Caco-2 (cell line): ENCODE measurements at places on chromosomes 6 and 20. TPM values are rescaled to one million over a fixed set of nuclear protein-coding genes. Genes with fewer than 3 reads are reported as not detected.

DNA sequence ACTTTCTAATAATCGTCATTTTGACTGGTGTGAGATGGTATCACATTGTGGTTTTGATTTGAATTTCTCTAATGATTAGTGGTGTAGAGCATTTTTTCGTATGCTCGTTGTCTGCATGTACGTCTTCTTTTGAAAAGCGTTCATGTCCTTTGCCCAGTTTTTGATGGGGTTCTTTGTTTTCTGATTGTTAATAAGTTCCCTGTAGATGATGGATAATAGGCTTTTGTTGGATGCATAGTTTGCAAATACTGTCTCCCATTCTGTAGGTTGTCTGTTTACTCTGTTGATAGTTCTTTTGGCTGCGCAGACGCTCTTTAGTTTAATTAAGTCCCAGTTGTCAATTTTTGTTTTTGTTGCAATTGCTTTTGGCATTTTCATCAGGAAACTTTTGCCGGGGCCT, 32.3 kb upstream of the XRN2 start:
- no peak overlapping the region for H3K4me3 ChIP-seq
- H3K27ac ChIP-seq: no peak overlapping the region
- no peaks in the 10 kb centered on the region for H3K36me3 ChIP-seq
- no peak for DNase-seq
- no peaks in the 10 kb centered on the region for H3K27me3 ChIP-seq

DNA sequence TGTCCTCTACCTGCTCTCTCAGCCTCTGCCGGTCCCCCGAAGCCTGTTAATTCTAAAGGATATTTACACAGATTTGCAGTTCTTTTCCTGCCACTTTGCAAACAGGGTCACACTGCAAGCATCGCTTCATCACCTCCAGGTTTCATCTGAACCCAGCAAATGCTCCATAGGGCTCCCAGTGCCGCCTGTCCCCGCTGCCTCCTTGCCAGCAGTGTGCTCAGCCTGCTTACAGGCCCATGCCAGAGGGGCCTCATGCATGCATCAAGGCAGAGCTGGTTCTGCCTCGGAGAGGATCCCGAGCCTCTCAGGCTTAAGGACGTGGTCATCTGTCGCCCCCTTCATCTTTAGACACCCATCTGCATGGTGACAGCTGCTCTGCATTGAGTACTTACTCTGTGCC, 10.5 kb downstream of the SIRPA start:
- H3K36me3 ChIP-seq: no peaks in the 10 kb centered on the region
- H3K27me3 ChIP-seq: no peaks in the 10 kb centered on the region

GRCh38 chr6:39059496-39060310, 11.1 kb downstream of the GLP1R start:
- H3K4me3 ChIP-seq: no peak overlapping the region
- peaks cover 43% of the 10 kb centered on the region for H3K4me1 ChIP-seq
- no peaks in the 10 kb centered on the region for H3K36me3 ChIP-seq
- no peak for DNase-seq

KCNK16 gene
- total RNA-seq: not detected in 2 replicates

DNA sequence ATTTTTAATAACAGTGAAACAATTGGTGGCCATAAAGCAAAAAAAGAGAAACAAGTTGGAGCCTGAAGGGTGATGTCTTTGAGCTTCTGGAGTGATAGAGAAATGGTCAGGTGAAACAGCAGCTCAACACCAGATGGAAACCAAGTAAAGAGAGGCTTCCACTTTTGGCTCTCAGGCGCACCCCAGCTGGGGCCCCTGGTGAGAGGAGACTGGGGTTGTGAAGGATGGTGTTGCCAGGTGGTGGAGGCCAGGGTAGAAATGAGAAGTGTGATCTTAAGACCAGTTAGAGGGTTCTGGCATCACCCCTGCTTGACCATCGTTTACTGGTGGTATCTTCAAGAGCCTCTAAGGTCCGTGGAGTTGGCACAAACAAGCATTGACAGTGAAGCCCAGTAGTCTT, 126.0 kb upstream of the AKIRIN2 start:
- DNase-seq: no peak
- no peaks in the 10 kb centered on the region for H3K27me3 ChIP-seq
- H3K36me3 ChIP-seq: no peaks in the 10 kb centered on the region

DNA sequence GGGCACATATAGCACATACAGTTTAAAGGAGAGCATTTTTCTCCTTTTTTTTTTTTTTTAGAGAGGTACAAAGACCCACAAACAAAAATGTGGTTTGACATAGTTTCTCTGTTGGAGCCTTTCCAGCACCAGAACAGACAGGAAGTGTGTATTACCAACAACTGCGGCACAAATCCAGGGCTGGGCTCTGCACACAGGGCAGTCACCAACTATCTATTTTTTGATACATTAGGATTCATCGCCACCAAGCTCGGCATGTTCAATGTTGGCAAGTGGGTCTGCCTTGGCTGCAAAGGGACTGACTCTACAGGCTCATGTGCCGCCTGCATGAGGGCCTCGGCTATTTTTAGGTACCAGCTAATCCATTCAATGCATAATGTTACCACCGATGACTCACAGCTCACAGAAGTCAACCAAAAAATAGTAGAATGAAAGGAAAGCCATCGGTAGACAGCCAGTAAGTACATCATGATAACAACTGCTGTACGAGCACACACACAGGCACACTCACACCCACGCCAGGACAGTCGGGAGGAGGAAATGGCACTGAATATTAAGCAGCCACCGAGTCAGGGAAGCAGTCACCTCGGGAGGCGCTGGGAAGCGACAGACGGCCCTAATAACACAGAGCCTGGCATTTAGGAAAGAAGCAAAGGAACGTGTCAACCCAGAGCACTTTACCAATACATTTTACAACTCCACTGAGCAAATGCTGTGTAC, 81.6 kb downstream of the GMPR start:
- H3K4me1 ChIP-seq: no peaks in the 10 kb centered on the region
- no peak overlapping the region for H3K4me3 ChIP-seq
- no peaks in the 10 kb centered on the region for H3K27me3 ChIP-seq
- DNase-seq: no peak
- no peak overlapping the region for H3K27ac ChIP-seq

SIM1 gene
- total RNA-seq: not detected in 2 replicates

GRCh38 chr6:42392833-42393232, 58.9 kb downstream of the TRERF1 start:
- peaks cover 10% of the 10 kb centered on the region for H3K4me1 ChIP-seq
- no peaks in the 10 kb centered on the region for H3K36me3 ChIP-seq
- no peaks in the 10 kb centered on the region for H3K27me3 ChIP-seq
- no peak overlapping the region for H3K27ac ChIP-seq
- H3K4me3 ChIP-seq: no peak overlapping the region

SPAG4 gene
- total RNA-seq: 5.4 and 6.1 TPM in 2 replicates

GLP1R gene
- not detected in 2 replicates for total RNA-seq

TRAPPC3L gene
- not detected in 2 replicates for total RNA-seq

HDGFL1 gene
- total RNA-seq: not detected in 2 replicates

DNA sequence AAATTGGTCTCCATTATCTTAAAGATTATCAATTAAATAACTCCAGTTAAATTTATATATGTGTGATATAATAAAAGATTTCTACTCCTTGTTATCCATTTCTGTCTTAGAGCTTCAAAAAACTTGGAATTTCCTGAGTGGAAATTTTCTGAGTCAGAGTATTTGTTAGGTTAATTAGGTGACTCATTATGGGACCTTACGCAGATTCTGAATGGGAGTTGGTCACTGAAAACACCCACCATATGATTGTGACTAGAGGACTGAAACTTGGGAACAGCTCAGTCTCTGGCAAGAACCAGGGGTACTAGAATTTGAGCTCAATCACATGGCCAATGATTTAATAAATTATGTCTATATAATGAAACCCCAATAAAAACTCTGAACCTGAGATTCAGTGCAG, 125.4 kb upstream of the HMGCLL1 start:
- no peaks in the 10 kb centered on the region for H3K36me3 ChIP-seq
- H3K4me1 ChIP-seq: no peaks in the 10 kb centered on the region

GRCh38 chr20:47438464-47439381, 63.0 kb upstream of the NCOA3 start:
- peak overlapping the region; percentile 91 for H3K27ac ChIP-seq
- no peaks in the 10 kb centered on the region for H3K36me3 ChIP-seq
- no peaks in the 10 kb centered on the region for H3K27me3 ChIP-seq
- H3K4me3 ChIP-seq: peak overlapping the region; percentile 2; the same call in 1 of the 2 replicates
- H3K4me1 ChIP-seq: peaks cover 54% of the 10 kb centered on the region

- no peak for DNase-seq
- H3K4me1 ChIP-seq: no peaks in the 10 kb centered on the region
- H3K27me3 ChIP-seq: no peaks in the 10 kb centered on the region
- H3K4me3 ChIP-seq: no peak overlapping the region
These were observed 42.7 kb downstream of the SASH1 start for GRCh38 chr6:148385379-148385778.

DNA sequence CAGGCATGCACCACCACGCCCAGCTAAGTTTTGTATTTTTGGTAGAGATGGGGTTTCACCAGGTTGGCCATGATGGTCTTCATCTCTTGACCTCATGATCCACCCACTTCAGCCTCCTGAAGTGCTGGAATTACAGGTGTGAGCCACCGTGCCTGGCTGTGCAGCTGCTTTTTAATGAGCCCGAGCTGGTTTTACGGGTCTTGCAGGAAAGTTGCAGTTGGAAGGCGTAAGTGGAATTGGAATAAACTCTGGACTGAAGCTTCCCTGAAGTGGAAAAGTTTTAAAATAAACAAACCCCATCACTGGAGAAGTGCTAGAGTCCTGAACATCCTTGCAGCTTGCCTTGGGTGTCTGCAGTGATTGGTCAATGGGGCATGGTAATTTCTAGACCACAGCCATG, 40.4 kb downstream of the KIF25 start:
- no peak overlapping the region for H3K4me3 ChIP-seq
- H3K4me1 ChIP-seq: peaks cover 8% of the 10 kb centered on the region; the same call in 1 of the 2 replicates
- DNase-seq: no peak
- H3K27ac ChIP-seq: no peak overlapping the region
- H3K27me3 ChIP-seq: no peaks in the 10 kb centered on the region

GRCh38 chr20:50269091-50270033, 78.7 kb downstream of the CEBPB start:
- no peak overlapping the region for H3K4me3 ChIP-seq
- peaks cover 21% of the 10 kb centered on the region for H3K4me1 ChIP-seq
- no peak for DNase-seq
- no peak overlapping the region for H3K27ac ChIP-seq
- no peaks in the 10 kb centered on the region for H3K27me3 ChIP-seq

HLA-DRB1 gene
- not detected in 2 replicates for total RNA-seq

DNA sequence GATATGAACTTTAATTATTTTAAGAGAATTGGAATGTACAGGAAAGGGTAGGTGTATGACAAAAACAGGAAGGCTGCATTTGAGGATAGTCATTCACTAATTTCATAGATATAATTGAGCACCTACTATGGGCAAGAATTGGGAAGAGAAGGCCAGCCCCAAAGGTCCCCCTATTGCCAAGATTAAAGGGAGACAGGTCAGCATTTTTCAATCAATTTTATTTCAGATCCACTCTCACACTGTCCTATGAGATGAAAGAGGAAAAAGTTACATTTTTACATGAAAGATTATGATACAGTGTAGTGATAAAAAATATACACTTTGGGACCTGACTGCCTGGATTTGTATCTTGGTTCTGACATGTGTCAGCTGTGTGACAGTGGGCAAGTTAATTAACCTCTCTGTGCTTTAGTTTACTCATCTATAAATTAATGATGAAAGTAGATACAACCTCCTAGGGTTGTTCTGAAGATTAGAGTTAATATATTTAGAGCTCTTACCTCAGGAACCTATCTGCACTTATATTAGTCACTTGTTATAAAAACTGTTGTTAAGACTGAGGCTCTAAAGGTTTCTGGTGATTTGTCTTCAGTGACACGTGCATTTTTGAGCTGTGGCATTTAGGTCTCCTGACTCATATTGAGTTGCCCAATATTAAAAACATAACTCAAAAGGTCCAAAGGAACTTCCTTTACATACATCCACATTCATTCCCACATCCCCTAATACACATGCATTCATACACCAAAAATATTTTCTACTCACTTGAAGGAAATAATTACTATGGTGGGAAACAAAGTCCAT, 45.7 kb downstream of the SCGN start:
- H3K4me1 ChIP-seq: no peaks in the 10 kb centered on the region
- H3K4me3 ChIP-seq: no peak overlapping the region
- no peak overlapping the region for H3K27ac ChIP-seq
- H3K27me3 ChIP-seq: no peaks in the 10 kb centered on the region
- H3K36me3 ChIP-seq: no peaks in the 10 kb centered on the region
- no peak for DNase-seq

TREM1 gene
- total RNA-seq: not detected in 2 replicates

ASIP gene
- total RNA-seq: not detected in 2 replicates

DNA sequence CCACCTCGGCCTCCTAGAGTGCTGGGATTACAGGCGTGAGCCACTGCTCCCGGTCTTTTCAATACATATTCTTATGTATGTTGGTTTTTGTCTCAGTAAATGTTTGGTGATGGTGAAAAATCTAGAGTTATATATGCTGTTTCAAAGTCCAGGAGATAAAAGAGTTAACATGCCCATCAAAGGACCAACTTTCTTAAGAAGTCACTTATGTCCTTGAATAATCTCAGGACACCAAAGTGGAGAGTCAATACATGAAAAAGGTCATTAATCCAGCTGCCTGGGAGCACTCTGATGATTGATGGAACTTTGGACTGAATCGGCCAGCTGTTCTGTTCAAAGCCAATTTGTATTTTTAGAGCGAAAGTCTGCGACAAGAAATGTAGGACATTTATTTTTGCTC, 59.8 kb upstream of the HDAC2 start:
- H3K4me1 ChIP-seq: peaks cover 43% of the 10 kb centered on the region
- peak overlapping the region; percentile 55 for H3K27ac ChIP-seq
- DNase-seq: peak; percentile 71

- H3K27me3 ChIP-seq: no peaks in the 10 kb centered on the region
- H3K36me3 ChIP-seq: no peaks in the 10 kb centered on the region
- H3K4me1 ChIP-seq: no peaks in the 10 kb centered on the region
- no peak for DNase-seq
- H3K4me3 ChIP-seq: no peak overlapping the region
These were observed 489.5 kb downstream of the CDH26 start for GRCh38 chr20:60447703-60448102.

DNA sequence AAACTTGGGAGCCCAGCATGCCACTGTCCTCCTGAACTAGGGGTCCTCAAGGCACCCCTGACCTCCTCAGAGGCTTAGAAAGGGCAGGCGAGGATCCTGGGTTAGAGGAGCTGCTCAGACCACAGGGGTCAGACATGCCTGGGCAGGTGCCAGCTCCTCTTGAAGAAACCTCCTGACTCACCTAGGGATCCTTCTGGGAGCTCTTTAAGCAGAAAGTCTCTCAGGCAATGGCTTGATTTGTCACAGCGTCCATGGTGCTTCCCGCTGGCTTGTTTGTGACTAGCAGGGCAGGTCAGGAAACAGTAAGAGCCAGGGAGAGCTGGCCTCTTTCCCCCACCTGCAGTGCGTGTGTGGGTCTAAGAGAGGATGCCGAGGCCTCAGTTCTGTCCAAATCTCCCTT, 174.5 kb upstream of the SNX9 start:
- no peak for DNase-seq
- no peaks in the 10 kb centered on the region for H3K4me1 ChIP-seq
- no peaks in the 10 kb centered on the region for H3K27me3 ChIP-seq
- H3K36me3 ChIP-seq: no peaks in the 10 kb centered on the region; the same call in none of the 2 replicates
- no peak overlapping the region for H3K27ac ChIP-seq

DNA sequence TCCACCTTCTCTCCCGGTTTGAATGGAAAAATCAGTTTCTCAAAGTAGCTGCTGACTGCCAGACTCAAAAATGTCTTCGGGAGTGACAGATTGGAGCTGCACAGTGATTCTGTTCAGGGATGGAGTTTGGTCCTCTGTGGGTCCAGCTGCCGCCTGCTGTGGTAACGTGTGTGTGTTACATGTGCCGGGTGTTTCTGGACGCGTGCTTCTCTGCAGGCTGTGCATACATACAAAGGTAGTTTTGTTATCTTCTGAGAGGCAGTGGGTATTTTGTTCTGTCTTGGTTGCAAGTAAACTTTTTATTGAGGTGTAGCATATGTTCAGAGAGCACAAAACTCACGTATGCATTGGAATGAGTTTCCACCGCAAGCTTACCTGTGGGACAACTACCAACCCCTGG, 41.3 kb upstream of the NAA20 start:
- no peaks in the 10 kb centered on the region for H3K27me3 ChIP-seq
- H3K36me3 ChIP-seq: peaks cover 4% of the 10 kb centered on the region; the same call in 1 of the 2 replicates
- H3K27ac ChIP-seq: peak overlapping the region; percentile 89
- H3K4me1 ChIP-seq: peaks cover 45% of the 10 kb centered on the region
- peak overlapping the region; percentile 51 for H3K4me3 ChIP-seq
